Mesothelial cell of epicardium (in vitro differentiated cells): ENCODE measurements at places on chromosomes 16 and 17. TPM values are rescaled to one million over a fixed set of nuclear protein-coding genes. Genes with fewer than 3 reads are reported as not detected.

The BAIAP3 gene
- 1.3 to 2.4 TPM (median 2.3 TPM) in 3 replicates for total RNA-seq

The CDYL2 gene
- 3.0 to 4.6 TPM (median 3.2 TPM) in 3 replicates for total RNA-seq

The AATK gene
- 14.8 to 17.3 TPM (median 15.2 TPM) in 3 replicates for total RNA-seq

The SLFN14 gene
- total RNA-seq: not detected in 3 replicates

The OR3A3 gene
- total RNA-seq: not detected in 3 replicates

GRCh38 chr17:37770631-37771518 lies 26.0 kb upstream of the HNF1B start:
- DNase-seq: peak; percentile 67
- H3K27ac ChIP-seq: no peak overlapping the region
- no peaks in the 10 kb centered on the region for H3K36me3 ChIP-seq

DNA sequence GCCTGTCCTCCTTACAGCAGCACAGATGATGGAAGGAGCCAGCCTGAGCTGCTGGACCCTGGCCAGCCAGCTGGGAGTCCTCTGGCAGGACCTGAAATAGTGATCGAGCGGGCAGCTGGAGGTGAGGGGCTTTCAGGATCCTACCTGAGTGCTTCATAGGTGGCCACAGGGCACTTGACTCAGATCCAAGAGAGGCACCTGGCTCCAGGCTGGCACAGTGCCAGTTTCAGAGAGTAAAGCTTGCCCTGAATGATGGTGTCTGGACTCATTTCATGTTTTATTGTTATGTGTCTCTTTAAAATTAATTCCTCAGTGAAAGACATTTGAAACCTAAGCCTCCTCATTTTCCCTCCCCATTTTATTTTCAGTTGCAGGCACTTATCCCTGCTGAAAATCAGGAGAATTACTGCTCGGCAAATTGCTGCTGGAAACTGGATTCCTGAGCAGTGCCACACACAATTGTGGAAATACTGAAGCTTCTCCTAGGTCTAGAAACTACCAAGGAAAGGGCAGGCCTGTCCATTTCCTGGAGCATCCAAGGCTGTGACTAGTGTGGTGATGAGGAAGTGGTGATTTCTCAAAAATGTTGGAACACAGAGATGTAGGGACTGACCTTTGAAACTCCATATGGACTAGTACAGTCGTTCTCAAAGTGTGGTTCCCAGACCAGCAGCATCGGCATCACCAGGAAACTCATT lies 16.1 kb upstream of the ADAMTS18 start:
- peaks cover 17% of the 10 kb centered on the region for H3K4me1 ChIP-seq
- H3K36me3 ChIP-seq: no peaks in the 10 kb centered on the region
- H3K4me3 ChIP-seq: no peak overlapping the region
- H3K27me3 ChIP-seq: peaks cover 2% of the 10 kb centered on the region
- H3K27ac ChIP-seq: no peak overlapping the region
- peak; percentile 23 for DNase-seq

- H3K4me1 ChIP-seq: peaks cover 18% of the 10 kb centered on the region
- H3K36me3 ChIP-seq: peaks cover 22% of the 10 kb centered on the region
- H3K27ac ChIP-seq: peak overlapping the region; percentile 3
- H3K4me3 ChIP-seq: no peak overlapping the region
Measured at GRCh38 chr16:72963533-72964315, 84.2 kb downstream of the ZFHX3 start.

DNA sequence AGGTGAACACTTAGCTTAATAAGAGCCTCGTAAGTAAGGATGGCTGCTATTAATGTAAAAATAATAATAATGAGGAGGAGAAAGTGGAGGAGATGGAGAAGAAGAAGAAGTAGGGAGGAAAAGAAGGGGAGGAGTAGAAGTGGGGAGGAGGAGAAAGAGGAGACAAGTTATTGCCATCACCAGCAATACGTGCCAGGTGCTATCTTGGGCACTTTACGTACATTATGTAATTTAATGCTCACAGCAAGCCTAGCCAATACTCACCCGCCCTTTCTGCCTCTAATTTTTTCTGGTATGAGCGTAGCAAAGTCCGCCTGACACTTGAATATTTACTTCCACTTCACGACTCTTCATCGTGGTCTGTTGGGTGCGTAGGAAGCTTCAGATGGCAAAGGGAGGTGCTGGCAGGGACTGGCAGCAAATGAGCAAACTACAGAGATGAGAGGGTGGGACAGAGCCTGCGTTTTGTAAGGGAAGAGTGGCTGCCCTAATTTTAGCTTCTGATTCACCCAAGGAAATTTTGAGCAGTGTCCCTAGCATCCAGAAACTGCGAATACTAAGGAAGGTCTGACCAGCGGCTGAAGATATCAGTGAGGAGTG lies 42.1 kb upstream of the CDH13 start:
- H3K27ac ChIP-seq: no peak overlapping the region
- no peaks in the 10 kb centered on the region for H3K36me3 ChIP-seq
- no peak for DNase-seq
- H3K27me3 ChIP-seq: peaks cover 21% of the 10 kb centered on the region
- no peak overlapping the region for H3K4me3 ChIP-seq

- peaks cover 20% of the 10 kb centered on the region for H3K4me1 ChIP-seq
- peaks cover 70% of the 10 kb centered on the region for H3K27me3 ChIP-seq
- H3K27ac ChIP-seq: no peak within 1 kb of the TSS
- peak within 1 kb of the TSS; percentile 39 for H3K4me3 ChIP-seq
- peak; percentile 42 for DNase-seq
- H3K36me3 ChIP-seq: no peaks in the 10 kb centered on the region
Measured at GRCh38 chr17:44004077-44004760, at the start of gene NAGS. NAGS (plus strand) TSS chr17:44004622; CDS start chr17:44004664, 42 bp downstream.

GRCh38 chr17:6476810-6477179 lies 32.5 kb downstream of the PIMREG start:
- H3K27ac ChIP-seq: no peak overlapping the region
- H3K4me3 ChIP-seq: no peak overlapping the region
- H3K27me3 ChIP-seq: peaks cover 24% of the 10 kb centered on the region
- peaks cover 20% of the 10 kb centered on the region for H3K4me1 ChIP-seq
- no peak for DNase-seq

DNA sequence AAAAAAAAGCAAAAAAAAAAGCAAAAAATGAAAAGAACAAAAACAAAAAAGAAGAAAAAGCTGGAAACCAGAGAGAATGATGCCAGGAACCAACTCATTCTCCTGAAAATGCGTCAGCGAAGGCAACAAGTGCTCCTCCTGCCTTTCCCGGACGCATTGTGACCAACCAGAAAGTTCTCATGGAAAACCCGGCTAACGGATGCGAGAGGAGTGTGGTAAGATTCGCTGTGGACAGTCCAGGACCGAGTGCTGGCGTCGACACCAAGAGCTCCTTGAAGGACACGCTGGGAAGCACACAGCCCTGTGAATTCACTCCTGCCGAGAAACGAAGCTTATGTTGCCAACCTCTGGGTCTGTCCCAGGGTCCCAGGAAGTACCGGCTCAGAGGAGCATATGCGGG lies 43.4 kb downstream of the METRNL start:
- H3K4me1 ChIP-seq: peaks cover 22% of the 10 kb centered on the region
- H3K36me3 ChIP-seq: no peaks in the 10 kb centered on the region
- H3K27ac ChIP-seq: no peak overlapping the region
- H3K27me3 ChIP-seq: peaks cover 67% of the 10 kb centered on the region

DNA sequence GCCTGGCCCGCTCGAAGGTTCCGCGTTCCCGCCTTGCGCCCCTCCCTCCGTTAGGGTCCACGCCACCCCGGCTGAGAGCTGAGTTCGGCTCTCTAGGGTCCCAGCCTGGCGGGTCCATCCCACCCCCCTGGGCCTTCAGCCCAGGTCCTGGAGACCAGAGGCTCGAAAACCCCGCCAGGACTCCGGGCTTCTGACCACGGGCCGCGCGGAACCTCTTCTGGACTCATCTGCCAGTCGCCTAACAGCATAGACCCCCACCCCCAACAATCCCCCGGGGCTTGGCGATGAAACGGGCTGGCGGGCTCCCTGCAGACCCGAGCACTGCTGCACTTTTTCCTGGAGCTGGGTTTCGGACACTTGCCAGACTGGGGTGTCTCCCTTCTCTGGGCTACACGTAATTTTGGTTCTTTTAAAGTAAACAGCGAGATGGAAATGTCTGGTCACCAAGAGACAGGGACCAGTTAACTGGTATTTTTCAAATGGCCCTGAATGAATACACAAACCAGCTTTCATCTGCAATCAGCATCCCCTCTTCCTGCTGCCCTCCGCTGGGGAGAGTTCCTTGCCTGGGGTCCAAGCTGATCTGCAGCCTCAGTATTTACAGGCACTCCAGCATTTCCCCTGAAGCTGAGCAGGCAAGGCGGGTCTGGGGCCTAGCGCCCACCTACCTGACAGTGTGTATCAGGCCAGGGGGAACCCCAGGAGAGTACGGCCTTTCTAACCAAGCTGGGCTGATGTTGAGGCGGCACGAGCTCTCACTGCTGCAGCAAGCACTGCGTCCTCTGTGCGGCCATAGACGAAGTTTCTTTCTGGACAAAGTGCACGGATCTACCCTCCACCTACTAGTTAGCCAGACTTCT lies 639 bp upstream of the TRIM65 start:
- no peaks in the 10 kb centered on the region for H3K27me3 ChIP-seq
- peak overlapping the region; percentile 59 for H3K4me3 ChIP-seq
- H3K36me3 ChIP-seq: peaks cover 9% of the 10 kb centered on the region
- H3K4me1 ChIP-seq: peaks cover 21% of the 10 kb centered on the region
- H3K27ac ChIP-seq: peak overlapping the region; percentile 82

GRCh38 chr17:9414471-9414870 lies 161.1 kb downstream of the STX8 start:
- peaks cover 10% of the 10 kb centered on the region for H3K4me1 ChIP-seq
- no peak overlapping the region for H3K27ac ChIP-seq
- H3K27me3 ChIP-seq: no peaks in the 10 kb centered on the region
- H3K4me3 ChIP-seq: no peak overlapping the region

- H3K4me3 ChIP-seq: no peak overlapping the region
- no peaks in the 10 kb centered on the region for H3K36me3 ChIP-seq
- H3K27me3 ChIP-seq: peaks cover 33% of the 10 kb centered on the region
- no peak for DNase-seq
- no peak overlapping the region for H3K27ac ChIP-seq
- H3K4me1 ChIP-seq: peaks cover 22% of the 10 kb centered on the region
Measured at GRCh38 chr16:85988723-85989313, 89.9 kb downstream of the IRF8 start.

DNA sequence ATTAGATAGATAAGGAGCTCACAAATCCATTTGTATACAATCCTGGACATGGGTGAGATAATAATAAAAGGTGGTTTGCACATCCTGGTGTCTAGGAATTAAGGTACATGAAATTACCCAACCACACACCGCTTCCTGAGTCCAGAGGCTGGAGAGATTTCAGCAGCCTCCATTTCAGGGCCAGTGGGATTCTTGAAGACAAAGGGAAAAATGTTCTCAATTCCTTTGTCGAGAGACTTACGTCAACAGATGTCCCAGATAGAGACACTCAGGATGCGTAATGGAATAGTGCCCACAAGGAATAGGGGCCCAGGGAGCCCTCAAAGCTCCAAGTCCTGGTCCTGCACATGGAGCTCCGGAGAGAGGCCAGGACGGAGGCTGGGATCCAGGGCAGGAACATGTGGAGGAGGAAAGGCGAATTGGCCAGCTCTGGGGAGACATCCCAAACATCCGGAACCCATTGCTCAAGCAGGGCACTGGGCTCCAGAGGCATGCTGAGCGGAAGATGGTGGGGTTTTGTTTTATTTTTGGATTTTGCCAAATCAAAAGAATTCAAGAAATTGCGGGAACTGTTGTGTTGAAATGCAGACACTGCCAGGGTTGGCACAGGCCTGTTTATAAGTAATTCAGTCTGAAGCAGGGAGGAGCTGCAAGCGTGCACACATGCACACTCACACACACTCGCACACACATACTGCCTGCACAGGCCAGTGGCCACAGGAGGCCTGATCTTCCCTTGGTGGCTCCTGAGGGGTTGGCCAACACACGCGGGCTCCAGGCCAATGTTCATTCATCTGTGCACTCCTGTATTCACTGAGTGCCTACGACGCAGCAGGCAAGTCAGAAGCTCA lies 97.2 kb downstream of the NOG start:
- no peak overlapping the region for H3K27ac ChIP-seq
- no peak for DNase-seq
- peaks cover 6% of the 10 kb centered on the region for H3K36me3 ChIP-seq

GRCh38 chr16:79580453-79581191 lies 19.9 kb downstream of the MAF start:
- no peak overlapping the region for H3K27ac ChIP-seq
- no peaks in the 10 kb centered on the region for H3K36me3 ChIP-seq
- no peak for DNase-seq
- H3K27me3 ChIP-seq: peaks cover 68% of the 10 kb centered on the region

DNA sequence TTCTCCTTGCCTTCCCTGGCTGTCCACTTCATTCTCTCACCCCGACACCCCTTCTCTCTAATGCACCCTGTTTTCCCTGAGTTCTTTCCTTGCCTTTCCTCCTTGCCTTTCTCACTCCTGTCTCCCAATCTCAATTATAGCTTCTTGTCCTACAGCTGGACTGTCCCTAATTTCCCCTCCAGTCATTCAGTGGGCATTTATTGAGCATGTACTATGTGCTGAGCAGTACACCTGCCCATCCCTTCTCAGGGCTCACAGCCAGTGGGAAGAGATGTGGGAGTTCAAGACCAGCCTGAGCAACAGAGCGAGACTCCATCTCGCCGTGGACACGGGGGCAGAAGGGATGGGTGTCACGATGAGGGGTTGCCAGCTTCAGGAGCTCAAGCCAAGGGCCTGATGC lies 5.8 kb downstream of the ATP2A1 start:
- no peaks in the 10 kb centered on the region for H3K27me3 ChIP-seq
- no peak for DNase-seq
- peaks cover 7% of the 10 kb centered on the region for H3K4me1 ChIP-seq
- no peak overlapping the region for H3K27ac ChIP-seq

- H3K27me3 ChIP-seq: peaks cover 34% of the 10 kb centered on the region
- no peaks in the 10 kb centered on the region for H3K36me3 ChIP-seq
- no peak for DNase-seq
- no peak overlapping the region for H3K4me3 ChIP-seq
- no peak overlapping the region for H3K27ac ChIP-seq
Measured at GRCh38 chr17:8868529-8868951, 1.1 kb upstream of the PIK3R6 start.

- H3K27me3 ChIP-seq: no peaks in the 10 kb centered on the region
- peaks cover 26% of the 10 kb centered on the region for H3K4me1 ChIP-seq
- DNase-seq: no peak
- no peak overlapping the region for H3K27ac ChIP-seq
Measured at GRCh38 chr16:19859603-19860002, 25.0 kb downstream of the GPRC5B start.
